ENCODE measurements at places on chromosomes 6 and 20. TPM values are rescaled to one million over a fixed set of nuclear protein-coding genes. Genes with fewer than 3 reads are reported as not detected.

CDH26 gene
- polyA plus RNA-seq: 0.18 TPM

RHAG gene
- polyA plus RNA-seq: not detected

CLPSL2 gene
- polyA plus RNA-seq: not detected

TNXB gene
- polyA plus RNA-seq: 9.1 TPM

ROS1 gene
- not detected for polyA plus RNA-seq

DNA sequence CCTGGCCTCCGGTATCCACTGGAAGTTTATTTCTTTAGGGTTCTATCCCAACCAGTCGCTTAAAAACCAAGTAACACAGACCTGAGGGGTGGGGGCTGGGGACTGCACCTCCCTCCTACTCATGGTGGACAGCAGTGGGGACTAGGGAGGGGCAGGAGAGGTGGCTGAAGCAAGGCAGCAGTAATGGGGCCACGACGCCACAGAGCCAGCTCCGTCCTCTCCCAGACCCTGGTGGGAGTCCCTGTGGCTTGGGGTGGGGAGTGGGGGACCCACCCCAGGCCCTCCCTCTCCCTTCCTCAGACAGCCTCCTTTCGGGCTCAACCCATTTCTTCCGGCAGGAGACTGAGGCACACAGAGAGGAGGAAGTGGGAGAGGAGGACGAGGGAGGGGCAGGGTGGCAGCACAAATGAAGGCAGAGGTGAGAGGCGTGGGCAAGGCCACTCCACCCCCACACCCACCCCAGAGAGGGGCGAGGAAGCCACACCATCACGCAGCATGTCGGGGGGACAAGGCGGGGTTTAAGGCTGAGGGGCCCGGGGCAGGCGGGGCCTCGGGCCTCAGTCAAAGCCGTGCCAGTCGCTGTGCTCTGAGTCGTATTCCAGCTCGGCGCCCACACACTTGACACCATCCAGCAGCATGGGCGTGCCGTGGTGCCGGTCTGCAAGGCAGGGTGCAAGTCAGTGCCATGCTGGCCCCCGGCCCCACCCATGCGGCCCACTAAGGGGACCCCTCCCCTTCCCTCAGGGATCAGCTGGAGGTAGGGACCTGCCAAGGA lies 13.9 kb downstream of the ADISSP start:
- DNase-seq: no peak

GRCh38 chr6:166781331-166781730 lies 154.3 kb upstream of the RPS6KA2 start:
- no peak for DNase-seq

- no peak for DNase-seq
Observed at GRCh38 chr6:26536571-26537159, 1.5 kb upstream of the HMGN4 start.

GRCh38 chr6:138957484-138957883 lies 30.6 kb downstream of the REPS1 start:
- DNase-seq: no peak

DNA sequence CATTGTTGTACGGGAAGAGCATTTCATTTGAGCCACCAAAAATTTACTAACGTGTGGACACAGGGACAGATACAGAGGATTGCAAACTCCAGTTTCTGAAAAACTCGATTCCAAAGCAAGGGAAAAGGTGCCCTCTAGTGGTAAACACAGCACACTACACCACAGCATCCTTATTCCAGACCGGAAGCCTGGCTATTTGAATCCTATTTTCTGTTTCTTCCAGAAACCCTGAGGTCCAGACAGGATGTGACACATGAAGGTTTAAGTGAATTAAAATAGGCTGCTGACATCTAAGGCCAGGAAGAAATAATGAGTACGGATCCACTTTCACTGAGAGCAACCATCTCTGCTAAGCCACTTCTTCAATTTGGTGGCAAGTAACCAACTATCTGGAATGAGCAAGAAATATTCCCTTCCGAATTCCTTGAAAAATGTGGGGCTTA lies 31.8 kb upstream of the GMPR start:
- DNase-seq: no peak

- no peak for DNase-seq
Observed at GRCh38 chr20:53210931-53211330, 238.8 kb downstream of the TSHZ2 start.

- DNase-seq: no peak
Observed at GRCh38 chr20:48912065-48912464, 9.4 kb upstream of the ARFGEF2 start.

DNA sequence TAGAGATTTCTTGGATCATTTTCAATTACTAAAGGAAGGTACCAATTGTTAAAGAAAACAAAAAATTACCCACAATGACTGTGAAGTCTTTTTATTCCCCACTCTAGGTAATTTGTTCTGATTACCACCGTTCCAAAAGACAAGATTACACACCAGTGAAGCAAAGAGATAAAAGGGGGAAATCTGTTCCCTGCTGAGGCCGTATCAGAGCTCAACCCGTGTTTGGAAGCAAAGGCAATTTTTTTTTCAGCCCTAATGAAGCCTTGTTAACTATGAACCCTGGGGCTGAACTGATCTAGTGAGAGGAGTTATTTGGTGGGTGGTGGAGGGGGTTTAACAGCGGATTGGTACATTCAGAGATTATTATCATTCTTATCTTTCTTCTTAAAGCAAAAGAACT lies 128.5 kb downstream of the ALDH8A1 start:
- no peak for DNase-seq

- DNase-seq: no peak
Observed at GRCh38 chr6:33827546-33828451, 24.0 kb upstream of the MLN start.

DNA sequence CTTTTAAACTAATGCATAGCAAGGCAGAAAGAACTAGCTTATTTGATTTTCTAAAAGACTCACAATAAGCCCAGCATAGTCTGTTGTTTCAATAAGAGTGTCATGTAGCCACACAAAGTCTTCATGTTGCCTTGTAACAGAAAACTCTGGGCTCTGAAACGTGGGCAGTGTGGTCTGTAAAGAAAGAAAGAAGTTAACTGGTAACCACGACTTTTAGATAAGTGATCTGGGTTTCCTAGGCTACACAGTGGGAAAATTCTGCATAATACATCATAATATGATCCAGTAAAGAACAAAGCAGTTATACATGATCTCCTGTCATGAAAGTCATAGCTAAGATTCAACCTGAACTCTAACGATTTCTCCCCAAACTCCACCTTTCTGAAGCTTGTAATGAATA lies 13.3 kb downstream of the SNX5 start:
- no peak for DNase-seq

- DNase-seq: no peak
Observed at GRCh38 chr6:36230371-36230770, 33.8 kb downstream of the BRPF3 start.

GRCh38 chr6:106763361-106763760 lies 134.0 kb downstream of the QRSL1 start:
- DNase-seq: no peak

- no peak for DNase-seq
Observed at GRCh38 chr6:23620911-23621401, 505.1 kb upstream of the NRSN1 start.

DNA sequence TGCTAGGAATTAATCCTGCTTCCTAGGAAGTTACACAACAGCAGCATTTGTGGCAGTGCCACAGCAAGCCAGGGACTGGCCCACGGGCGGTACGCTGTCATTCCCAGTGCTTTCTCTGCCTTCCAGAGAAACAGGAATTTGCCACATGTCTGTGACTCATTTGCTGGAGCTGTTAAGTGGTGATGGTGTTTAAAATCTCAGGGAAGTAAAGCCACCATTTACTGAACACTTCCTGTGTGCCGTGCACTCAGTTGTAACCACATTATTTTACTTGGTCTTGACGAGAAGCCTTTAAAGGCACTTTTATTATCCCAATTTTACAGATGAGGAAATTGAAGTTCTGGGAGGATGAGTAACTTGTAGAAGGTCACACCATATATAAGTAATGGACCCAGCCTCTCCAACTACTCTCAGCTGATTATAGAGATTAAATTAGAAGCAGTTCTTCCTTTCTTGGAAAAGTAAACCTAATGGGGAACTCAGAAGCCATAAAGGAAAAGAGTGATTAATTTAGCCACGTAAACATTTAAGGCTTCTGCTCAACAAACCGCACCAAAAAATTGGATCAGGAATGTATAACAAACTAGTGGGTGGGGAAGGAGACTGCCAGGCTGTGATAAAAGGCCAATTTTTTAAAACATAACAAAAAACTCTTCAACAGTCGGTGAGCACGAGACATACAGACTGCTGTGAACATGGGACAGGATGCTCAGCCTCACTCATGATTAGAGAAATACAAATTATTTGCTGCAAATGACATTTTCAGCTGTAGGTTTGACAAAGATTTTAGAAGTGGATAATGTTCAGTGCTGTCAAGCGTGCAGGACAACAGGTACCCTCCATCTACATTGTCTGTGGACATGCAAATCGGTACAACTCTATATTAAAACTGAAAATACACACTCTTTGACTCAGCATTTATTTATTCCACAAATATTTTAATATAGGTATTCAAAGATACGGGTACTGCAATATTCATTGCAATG lies 311.2 kb downstream of the NRN1 start:
- peak; percentile 28 for DNase-seq

Data from psoas muscle (tissue), 8 donors.